ENCODE measurements at places on chromosomes 4 and X. TPM values are rescaled to one million over a fixed set of nuclear protein-coding genes. Genes with fewer than 3 reads are reported as not detected.

Gene ITGB1BP2
- 1.2 TPM for total RNA-seq

Gene MED14
- 16.3 TPM for total RNA-seq

Gene CLCN4
- total RNA-seq = under 0.01 TPM

Gene PRDM8
- 29.1 TPM for total RNA-seq

Gene RASGEF1B
- total RNA-seq = not detected

Gene NALF2
- not detected for total RNA-seq

Gene TMEM150C
- not detected for total RNA-seq

Gene SPANXN4
- total RNA-seq = not detected
